Cardiac fibroblast (primary cell): ENCODE measurements at places on chromosomes 12 and 14.

GRCh38 chr14:102373110-102373509 is 10.4 kb downstream of the TECPR2 start:
- DNase-seq: no peak

- no peak for DNase-seq
These were observed 178.8 kb downstream of the CEP128 start for GRCh38 chr14:80762641-80763228.

- no peak for DNase-seq
These were observed 433.8 kb upstream of the DCN start for GRCh38 chr12:91616416-91616815.

GRCh38 chr12:106978035-106978800 is 8.7 kb downstream of the MTERF2 start:
- peak; percentile 43 for DNase-seq

DNA sequence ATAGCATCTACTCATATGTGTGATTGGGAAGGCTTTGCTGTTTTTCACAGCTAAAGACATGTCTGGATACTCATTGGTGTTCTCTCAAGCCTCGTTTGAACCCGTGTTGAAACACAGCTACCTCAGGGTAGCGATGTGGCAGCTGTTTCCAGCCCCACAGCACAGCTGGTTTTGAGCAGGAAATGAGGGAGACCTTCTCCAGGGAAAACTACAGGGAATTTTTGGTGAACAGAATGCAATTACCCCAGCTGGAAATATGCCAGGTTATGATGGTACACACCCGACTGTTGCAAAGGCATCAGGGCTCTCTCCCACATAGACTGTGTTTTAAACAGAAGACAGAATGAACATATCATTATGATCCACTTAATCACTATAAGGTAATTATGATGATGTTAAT is 828.9 kb downstream of the VRK1 start:
- DNase-seq: no peak

DNA sequence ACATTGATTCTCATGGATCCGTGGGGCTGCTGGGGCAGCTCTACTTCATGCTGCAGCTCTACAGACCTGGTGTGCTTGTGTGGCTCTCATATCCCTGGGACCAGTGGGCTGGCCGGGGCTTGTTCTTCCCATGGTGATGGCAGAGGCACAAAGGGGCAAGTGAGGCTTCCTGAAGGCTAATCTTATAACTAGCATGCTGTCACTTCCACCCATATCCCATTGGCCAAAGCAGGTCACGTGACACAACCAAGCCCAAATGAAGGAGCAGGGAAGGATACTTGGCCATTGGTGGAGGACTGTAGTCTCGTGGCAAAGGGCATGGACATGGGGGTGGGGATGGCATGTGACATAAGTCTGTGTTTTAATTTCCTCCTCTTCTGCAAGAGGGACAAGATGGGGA is 9.9 kb downstream of the PLBD2 start:
- no peak for DNase-seq

- DNase-seq: peak; percentile 31
These were observed 5.7 kb upstream of the TNS2 start for GRCh38 chr12:53044052-53044581.

DNA sequence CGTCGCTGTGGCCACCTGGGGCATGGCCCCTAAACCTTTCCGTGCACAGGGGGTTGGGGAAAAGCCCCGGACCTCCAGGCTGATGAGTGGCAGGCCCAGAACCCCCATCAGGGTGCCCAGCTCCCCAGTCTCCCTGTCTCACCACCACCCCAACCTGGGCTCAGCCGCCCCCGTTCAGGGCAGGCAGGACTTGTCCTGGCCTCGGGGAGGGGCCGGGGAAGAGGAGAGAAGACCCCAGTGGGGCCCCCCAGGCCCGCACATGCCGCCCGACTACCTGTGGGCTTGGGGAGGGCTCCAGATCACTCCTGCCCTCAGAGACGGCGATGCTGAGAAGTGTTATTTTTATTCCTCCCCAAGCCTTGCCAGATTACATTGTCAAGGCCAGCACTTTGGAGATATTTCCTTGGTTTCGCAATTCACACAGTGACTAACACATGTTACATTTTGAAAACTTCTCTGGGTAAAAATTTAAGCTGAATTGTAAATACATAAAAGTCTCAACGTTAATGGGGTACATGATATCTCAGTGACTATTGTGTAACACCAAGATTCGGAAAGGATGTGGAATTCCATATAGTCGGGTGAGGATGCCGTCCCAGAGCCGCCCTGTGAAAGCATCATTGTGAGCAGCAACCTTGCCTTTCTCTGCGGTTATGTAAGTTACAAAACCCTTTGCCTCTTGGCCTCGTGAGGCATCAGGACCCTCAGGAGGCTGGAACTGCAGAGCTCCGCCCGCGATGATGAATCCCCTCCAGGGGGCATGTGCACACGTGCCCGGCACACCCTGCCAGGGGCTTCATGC is 85.6 kb upstream of the DIO3 start:
- peak; percentile 89 for DNase-seq

DNA sequence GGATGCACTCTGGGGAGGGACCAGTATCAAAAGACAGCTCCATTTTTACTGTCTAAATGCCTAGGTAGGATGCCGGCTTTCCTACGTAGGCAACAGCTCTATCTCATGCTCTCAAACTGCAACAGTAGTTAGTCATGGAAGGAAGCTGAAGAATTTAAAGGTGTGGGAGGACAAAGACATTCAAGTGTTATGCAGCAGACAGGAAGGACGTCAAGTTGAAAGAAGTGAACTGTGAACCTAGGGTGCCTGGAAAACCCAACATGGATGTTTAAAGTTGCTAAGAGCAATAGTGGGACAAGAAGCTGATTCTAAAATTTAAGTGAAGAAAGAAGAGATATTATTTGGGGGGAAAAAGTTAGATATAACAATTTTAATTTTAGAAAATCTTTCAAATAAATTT is 5.9 kb downstream of the SEC23A start:
- peak; percentile 52 for DNase-seq

DNA sequence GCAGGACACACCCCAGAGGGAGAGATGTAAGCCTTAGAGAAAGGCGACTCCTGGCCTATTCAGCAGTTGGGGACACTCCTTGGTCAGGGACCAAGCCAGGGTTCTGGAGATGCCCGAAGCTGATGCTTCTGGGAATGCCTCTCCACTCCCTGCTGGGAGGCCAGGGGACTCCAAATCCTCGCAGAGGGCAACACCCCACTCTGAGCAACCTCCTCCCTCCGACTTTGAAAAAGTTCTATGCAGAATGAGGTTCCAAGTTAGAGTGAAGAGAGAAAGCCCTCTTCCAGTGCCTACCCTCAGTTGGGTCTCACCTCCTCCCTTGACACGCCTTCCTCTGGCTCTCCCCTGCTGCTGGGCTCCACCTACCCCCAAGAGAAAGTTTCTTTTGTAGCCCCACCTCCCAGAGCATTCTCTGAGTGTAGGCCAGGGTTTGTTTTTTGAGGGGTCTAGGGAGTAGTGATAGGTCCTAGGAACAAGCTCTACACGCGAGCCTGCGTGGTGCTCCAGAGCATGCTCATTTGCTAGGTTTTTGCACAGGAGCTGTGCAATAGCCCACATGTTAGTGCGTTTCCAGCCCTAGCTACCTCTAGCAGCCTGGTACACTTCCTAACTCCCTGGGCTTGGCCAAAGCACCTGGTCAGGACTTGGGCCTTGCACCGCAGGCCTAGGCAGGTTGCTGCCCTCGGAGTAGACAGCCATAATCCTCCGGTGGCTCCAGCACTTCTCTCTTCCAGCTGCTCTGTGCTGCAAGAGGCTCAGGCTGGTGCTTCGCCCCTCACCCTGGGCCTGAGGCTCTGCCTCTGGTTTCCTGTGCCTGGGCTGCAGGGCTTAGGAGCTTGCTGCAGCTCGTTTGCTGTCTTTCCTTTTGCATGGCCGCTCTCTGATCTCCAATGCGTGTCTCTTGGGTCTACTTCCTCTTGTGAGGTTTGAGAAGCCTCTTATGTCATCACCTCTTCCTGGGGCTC is 590 bp upstream of the CEBPE start:
- DNase-seq: no peak

- DNase-seq: peak; percentile 78
These were observed 16.5 kb downstream of the HEBP1 start for GRCh38 chr12:12983420-12984035.

DNA sequence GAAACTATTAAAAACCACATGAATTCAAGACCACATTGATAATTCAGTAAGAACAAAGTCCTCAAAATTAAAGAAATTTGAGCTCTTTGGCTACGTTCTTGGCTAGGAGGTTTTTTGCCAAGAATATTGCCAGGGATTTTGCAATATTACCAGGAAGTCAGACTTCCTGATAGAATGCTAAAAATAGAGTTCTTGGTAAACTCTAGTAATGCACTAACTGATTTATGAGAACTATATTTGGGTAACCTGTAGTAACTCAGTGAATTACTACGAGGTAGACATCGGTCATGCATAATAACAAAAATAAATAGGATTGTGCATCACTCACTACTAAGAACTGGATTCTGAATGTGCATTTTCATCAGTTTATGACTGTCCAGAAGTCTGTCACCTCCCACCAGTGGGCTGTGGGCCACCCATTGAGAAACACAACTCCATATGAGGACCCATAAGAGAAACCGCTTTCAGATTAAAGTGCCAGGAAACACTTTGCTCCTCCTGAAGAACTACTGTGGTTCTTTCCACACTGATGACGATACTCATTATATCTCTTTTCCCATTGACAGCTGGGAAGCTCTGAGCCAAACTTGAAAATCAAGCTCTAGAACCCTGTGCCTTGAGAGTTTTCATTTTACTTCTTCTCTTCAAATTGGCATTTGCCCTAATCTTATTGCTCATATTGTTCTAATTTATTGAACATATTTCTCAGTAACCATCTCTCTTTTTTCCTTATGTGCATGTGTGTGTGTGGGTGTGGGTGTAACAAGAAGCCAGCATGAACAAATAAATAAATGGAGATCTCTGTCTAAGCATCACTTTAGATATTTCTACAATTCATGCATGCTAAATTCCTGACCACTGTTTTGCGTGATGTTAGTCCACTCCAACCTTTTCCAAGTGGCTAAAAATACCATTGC is 116.6 kb downstream of the BCL11B start:
- DNase-seq: no peak

- no peak for DNase-seq
These were observed 41.1 kb downstream of the RPS29 start for GRCh38 chr14:49545071-49545470.

GRCh38 chr12:71415336-71416231 is 24.0 kb upstream of the LGR5 start:
- peak; percentile 73 for DNase-seq

- DNase-seq: no peak
These were observed 1.7 kb upstream of the NKX2-8 start for GRCh38 chr14:36583893-36584811.
